ENCODE measurements at places on chromosomes 11 and 22.

DNA sequence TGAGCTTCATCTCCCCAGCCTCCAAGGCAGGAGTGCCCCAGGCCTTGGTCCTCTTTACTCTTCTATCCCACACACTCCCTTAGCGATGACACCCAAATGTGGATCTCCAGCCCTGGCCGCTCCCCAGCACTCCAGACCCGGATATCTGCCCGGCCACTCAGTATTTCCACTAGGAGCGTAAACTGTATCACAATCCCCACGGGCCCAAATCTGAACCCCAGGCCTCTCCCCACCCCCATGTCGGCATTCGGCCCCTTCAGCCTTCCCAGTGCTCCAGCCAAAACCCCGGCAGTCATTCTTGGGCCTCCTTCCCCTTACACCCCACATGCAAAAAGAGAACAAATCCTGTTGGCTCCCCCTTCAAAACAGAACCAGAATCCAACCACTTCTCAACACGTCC lies 20.8 kb downstream of the WNT11 start:
- DNase-seq, result no peak

DNA sequence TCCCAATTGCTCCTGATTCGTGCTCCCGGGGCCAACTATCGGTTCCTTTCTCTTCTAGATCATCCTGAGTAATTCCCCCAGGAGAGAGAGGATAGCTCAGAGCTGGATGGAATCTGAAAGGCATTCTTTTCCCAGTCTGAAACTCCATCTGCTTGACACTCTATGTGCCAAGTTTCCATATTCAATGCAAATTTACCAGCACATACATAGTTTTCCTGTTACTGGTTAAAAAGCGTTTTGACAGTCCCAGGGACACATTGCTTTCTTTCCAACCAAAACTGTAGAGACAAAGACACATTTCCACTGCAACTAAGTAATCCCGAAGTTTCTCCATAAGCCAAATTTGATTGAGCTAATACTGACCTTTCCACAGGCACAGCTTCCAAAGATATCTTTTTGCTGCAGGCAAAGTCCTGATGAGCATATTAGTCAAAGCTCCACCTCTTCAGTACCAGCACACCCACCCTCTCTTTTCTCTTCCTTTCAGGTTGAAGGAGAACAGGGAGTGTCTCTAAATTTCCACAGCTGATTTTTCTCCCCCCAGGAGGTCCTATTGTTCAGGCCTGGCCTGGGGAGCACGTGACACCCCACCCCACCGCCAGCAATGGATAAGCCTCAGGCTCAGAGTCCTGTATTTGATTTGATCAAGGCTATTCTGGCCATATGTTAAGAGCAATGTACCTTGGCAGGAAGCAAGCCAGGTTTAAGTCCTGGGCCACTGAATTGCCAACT lies 9.7 kb upstream of the ANKK1 start:
- no peak for DNase-seq

GRCh38 chr11:121134741-121135312 lies 33.8 kb downstream of the TECTA start:
- no peak for DNase-seq

DNA sequence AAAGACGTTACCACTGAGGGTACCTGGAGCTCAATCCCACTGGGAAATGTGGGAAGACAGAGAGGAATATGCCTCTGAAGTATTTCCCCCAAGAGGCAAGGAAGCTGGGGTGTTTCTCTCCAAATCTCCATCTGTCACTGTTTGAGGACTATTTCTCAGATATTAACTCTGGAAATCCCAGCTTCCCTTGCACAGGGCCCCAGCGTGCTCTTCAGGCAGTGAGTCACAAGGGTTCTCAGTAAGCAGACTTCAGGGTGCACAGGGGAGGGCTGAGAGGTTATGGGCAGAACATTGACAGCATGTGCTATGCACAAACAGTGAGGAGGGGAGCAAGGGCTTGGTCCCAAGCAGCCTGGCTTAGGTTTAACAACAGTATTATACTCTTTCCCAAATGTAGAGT lies 60.9 kb upstream of the EED start:
- DNase-seq, result no peak

GRCh38 chr22:37198258-37199102 lies 10.4 kb upstream of the C1QTNF6 start:
- peak; percentile 72 for DNase-seq

DNA sequence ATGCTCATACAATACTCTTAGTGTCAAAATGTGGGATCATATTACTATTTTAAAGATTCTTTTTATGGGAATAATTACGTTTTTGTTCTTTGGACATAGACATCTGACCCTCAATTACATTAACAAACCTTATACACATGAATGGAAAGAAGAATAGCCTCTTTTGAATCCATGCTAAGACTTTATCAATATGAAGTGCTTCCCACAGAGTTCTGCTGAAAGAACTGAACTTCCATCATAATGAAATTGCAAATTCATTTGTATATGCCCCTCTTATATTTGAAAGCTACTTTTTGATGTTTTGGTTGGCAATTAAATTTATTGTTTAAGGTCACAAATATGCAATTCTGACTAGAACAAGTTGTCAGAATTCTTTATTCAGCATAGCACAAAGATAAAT lies 254.9 kb downstream of the TMEM135 start:
- DNase-seq, result no peak
